ENCODE measurements at places on chromosomes 4 and X.

DNA sequence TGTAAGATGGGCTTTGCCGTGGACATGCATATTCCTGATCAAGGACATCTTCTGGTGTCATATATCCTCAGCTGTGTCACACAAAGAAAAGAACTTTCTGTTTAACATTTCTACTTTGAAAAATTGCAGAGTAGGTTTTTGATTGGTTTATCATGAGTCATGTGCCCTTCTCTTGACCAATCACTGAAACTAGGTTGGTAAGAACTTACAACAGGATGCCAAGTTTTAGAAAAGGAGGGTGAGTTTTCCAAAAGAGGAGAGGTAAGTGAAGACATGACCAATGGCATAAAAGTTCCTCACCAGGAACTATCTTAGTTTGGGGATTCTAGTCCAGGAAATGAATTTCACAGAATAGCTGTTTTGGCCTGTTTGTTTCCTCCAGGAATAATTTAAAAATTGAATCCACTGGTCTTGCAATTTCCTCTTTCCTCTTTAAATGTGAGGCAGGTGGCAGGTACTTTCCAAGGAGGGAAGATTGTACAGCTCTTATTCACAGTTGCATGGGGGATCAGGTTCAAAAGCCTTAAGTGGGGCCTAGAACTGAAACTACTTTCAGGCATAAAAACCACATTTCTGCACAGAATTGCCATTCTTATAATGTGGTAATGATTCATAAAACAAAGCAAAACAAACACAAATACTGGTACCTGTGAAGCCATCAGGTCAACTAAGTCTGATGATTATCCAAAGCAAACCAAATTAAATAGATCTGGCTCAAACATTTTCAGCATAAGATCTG, 1114.5 kb upstream of the LCORL start:
- DNase-seq = no peak

- DNase-seq = no peak
Measured at GRCh38 chrX:34404386-34405070, 252.6 kb downstream of the TMEM47 start.

GRCh38 chr4:13542577-13543031, 1.7 kb downstream of the NKX3-2 start:
- DNase-seq = no peak

GRCh38 chr4:139943277-139943676, 210.7 kb downstream of the MAML3 start:
- no peak for DNase-seq

DNA sequence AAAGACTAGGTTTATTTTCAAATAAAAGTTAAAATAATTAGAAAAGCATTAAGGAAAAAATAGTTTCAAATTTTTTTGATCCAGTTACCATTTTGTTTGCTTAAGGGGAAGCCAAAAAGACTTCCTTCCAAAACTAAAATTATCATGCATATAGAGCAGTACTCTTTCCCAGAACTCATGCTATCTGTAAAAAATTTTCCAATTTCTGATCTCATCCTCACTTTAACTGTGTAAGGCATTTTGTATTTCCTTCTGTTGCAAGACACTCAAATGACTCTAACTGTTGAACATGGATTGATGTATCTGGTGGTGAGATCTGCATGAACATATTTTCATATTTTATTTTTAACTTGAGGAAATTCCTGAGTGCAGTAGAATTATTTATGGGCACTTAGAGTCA, 150.1 kb downstream of the ADAM29 start:
- no peak for DNase-seq

GRCh38 chrX:128901018-128901417, 622.3 kb downstream of the SMARCA1 start:
- DNase-seq = no peak

- DNase-seq = no peak
Measured at GRCh38 chr4:127656047-127656680, 23.4 kb downstream of the INTU start.

- DNase-seq = peak; percentile 55
Measured at GRCh38 chrX:26672571-26672970, 456.6 kb downstream of the MAGEB5 start.
